ENCODE measurements at places on chromosomes 4 and X.

GRCh38 chr4:69787879-69788278 is 27.5 kb upstream of the SULT1B1 start:
- no peak for DNase-seq

DNA sequence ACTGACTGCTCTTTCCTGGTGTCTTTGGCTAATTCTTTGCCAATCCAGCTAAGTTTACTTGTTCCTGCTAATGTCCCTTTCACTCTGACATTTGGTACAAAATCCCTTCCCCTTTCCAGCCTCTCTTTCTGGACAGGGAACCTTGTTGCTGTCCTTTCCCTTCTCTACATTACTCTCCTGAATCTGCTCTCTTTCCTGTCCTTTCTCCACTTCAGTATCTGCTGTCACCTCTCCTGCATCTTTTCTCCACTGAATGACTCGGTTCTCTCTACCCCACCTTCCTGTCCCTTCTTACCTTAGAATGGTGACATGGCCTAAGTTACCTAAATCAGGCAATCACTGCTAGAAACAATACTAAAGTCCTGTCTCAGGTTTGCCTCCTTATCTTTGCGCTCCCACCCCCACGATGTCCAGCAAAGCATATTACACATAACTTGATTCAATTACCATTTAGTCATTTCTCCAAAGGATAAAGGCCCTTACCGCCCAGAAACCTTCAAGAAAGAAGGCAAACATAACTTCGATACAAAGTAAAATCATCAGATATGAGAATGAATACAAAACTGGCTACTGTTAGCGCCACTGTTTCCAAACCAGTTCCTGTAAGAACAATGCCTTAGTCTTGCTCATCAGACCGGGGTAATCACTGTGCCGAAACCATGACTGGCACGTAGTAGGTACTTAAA is 890 bp downstream of the BOD1L1 start:
- no peak for DNase-seq

DNA sequence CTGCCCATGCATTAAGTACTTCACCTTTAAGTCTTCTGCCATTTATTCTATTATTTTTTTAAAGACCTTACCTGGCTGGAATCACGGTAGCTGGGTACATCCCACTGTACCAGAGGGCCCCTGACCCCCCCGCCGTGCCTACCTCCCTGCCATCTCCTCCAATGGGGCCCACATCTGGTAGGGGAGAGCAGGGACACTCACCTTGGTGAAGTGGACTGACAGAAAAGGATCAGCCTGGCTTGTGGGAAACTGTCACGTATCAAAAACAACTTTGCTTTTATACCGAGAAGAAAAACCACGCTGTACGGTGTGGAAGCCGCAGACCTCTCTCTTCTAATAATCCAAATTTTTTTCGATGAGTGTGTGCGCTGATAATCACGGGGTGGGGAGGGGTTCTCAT is at the start of gene FOXP3:
Gene FOXP3 (minus strand): TSS at position 251 of the 400 bp plus-strand sequence. CDS start 6,205 bp downstream, outside the sequence.
- no peak for DNase-seq

DNA sequence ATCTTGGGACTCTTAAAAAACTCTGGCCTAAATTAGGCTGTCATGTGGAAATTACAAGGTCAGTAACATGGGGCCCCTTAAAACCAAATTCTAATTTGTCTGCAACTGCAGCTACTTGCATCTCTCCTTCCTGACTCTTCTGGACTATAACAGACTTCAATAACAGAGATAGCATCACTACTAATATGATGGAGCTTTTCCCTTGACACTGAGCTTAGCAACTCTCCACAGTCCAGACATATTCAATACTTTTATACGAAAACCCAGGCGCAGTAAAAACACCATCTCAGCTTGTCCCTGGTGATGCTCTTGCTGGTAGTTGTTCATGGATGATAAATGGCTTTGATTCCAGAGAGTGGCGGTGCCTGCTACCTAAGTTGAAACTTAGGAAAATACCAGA is 850.4 kb downstream of the STIM2 start:
- DNase-seq = no peak

DNA sequence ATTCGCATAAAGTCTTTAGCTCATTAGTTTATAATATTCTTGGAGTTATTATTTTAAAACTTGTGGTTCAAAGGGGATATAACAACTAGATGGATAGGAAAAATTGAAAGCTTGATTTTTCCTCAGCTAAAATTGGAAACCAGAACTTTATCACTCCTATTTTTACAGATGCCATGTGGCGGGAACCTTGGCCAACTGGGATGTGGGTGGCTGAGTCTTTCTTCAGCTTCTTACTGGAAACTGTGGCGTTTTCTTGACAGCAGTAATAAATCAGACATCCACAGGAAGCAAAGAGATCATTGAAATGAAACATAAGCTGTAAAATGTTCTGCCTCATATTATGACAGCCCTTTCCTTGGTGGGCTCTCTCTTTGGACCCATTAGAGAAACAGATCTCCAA is 84.1 kb downstream of the SPATA18 start:
- no peak for DNase-seq

- DNase-seq = peak; percentile 82
Measured at GRCh38 chrX:110210417-110211139, 107.3 kb downstream of the AMMECR1 start.

GRCh38 chrX:7074148-7074907 is 73.2 kb upstream of the STS start:
- DNase-seq = no peak

DNA sequence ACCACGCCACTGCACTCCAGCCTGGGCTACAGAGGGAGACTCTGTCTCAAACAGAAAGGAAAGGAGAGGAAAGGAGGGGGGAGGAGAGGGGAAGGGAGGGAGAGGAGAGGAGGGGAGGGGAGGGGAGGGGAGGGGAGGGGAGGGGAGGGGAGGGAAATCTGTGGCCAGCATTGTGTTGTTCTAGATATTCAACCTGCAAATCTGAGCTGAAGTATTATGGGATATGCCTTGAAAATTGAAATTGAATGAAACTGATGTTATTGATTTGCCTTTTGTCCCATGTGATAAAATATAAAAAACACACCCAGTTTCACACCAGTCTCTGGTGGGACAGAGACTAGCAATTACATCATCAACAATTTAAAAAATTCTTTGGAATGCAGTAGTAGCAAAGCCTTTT is 1.5 kb downstream of the SMIM31 start:
- DNase-seq = no peak

DNA sequence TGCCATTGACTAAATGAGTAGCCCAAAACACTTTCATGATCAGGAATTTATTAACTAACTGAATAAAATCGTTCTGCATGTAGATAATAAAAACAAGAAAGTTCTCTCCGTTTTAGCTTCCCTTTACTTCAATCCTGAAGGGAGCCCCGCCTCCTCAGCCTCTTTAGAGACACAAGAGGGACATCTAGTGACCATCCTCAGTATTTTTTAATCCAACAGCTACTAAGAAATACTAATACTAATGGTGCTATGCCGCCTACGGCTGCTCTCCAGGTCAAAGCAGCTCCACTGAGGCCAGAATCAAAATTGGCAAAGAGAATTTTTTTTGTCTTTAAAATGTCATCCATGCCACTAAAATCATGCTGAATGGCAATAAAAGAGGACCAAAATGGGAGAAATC is 3.2 kb upstream of the PCDH19 start:
- peak; percentile 55 for DNase-seq

Measured in NCI-H1105 treated with DMSO at 0.1 percent for 48 hours (cell line).